ENCODE measurements at places on chromosomes 4 and X. TPM values are rescaled to one million over a fixed set of nuclear protein-coding genes. Genes with fewer than 3 reads are reported as not detected.

Gene ATOH1
- not detected for total RNA-seq

DNA sequence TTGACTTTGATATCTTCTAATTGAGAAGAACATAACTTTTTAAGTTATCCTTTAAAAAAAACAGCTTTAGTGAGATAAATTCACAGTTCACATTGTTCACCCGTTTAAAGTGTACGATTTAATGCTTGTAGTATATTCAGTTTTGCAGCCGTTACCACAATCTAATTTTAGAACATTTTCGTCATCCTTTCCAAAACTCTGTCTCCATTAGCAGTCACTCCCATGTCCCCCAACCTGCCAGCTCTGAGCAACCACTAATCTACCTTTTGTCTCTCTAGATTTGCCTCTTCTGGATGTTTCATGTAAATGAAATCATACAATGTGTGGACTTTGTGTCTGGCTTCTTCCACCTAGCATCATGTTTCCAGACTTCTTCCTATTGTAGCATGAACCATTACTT, 38.6 kb downstream of the CLCN4 start:
- DNase-seq: no peak

Gene BST1
- total RNA-seq: 23.8 TPM

DNA sequence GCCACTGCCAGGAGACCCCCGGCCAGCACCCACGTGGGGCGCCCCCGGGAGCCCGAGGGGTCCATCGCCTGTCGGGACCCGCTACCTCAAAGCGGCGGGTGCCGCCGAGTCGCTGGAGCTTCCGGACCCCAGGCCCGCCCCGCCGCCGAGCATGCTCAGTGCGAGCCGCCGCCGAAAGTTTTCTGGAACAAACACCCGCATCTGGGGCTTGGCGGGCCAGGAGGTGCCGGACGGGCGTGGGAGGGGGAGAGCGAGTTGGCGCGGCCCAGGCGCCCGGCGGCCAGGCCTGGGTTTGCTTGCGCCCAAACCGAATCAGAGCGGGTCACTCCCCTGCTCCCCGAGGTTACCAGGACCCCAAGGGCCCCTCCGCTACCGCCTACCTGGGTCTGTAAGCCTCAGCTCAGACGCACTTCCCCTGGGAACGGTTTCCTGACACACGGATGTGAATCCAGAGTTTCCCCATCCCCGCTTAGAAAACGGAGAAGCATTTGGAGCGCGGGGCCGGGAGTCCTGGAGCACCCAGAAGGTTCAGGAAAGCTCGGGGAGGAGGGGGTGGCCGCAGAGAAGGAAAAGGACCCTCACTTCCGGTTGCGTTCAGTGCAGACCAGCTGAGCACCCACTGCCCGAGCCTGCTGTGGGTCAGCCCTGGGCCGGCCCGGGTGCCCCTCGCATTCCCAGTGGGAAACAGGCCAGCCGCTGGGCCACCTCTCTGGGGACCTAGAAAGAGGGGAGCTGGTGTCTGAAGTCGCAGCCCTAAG, at the start of gene EVC2:
TSS of gene EVC2 (minus strand) at position 111 of the 758 bp plus-strand sequence. CDS start at position 65, 46 bp downstream.
- no peak for DNase-seq

Gene SMC1A
- 26.9 TPM for total RNA-seq

Gene RPA4
- total RNA-seq: 0.73 TPM

- DNase-seq: no peak
These were observed 949.8 kb downstream of the NLGN4X start for GRCh38 chrX:5278908-5279307.

DNA sequence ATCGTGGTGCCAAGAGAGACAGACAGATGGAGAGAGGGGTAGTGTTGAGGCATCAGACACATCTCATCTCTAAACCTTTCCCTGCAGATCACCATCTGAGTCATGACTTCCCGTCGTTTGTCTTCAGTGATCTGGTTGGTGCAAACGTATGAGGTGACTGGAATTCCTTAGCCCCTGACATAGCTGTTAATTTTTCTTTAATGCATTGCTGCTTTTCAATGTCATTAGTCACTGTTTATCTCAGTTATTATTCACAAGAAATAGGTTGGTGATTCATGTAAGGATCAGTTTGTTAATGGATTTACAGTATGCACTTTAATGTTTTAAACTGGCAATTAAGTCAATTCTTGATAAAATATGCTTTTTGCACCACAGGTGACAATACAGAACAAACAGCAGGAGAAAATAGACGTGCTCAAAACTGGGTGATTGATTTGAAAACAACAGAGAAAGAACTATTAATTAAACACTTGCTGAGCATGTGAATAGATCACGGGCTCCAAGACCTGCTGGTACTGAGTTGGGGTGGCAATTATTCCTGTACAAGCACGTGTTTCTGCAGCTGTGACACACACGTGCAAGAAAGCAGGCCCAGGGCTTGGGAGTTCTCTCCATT, 1.3 kb upstream of the TMEM154 start:
- peak; percentile 29 for DNase-seq

- DNase-seq: no peak
These were observed 323.8 kb downstream of the DCTD start for GRCh38 chr4:182593402-182593801.

DNA sequence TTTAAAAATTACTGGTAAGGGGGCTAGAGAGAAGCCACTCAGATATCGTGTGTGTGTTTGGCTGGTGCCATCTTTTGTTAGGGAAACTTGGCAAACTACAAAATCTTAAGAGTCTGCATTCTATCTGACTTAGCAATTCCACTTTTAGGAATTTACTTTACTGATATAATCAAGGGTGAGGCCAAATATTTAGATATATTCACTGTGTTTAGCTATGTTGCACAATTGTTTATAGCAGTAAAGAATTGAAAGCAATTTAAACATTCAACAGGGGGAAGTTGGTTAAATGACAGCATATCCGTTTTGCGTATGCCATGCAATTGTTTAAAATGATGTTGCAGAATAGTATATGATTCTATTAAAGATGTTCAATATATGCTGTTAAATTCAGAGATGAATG, 6.4 kb upstream of the HERC3 start:
- no peak for DNase-seq

Gene LIN54
- total RNA-seq: 20.0 TPM

- no peak for DNase-seq
These were observed 123.5 kb downstream of the DCHS2 start for GRCh38 chr4:154368060-154368459.

Gene STIM2
- total RNA-seq: 15.5 TPM

Gene TEX13C
- total RNA-seq: not detected

GRCh38 chr4:57205580-57205979, 95.4 kb upstream of the IGFBP7 start:
- no peak for DNase-seq

- DNase-seq: no peak
These were observed 33.0 kb downstream of the ADH6 start for GRCh38 chr4:99186029-99186428.

DNA sequence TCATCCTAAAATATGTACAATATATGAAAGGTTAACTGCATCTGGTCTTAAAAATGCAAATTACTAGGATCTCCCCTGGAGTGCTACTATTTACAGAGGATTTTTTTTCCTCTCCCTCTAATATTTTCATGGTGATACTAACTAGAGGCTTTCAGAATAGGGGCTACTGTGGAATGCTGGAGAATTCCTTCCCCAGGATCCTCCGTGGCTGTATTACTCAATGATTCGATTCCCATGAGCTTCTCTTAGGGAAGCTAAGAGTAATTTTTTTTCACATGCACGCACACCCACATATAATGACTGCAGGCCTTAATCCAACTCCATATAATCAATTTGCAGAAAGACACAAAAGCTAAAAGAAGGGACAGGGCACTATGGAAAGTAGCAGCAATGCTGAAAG, 184.7 kb downstream of the ARHGAP6 start:
- DNase-seq: no peak

DNA sequence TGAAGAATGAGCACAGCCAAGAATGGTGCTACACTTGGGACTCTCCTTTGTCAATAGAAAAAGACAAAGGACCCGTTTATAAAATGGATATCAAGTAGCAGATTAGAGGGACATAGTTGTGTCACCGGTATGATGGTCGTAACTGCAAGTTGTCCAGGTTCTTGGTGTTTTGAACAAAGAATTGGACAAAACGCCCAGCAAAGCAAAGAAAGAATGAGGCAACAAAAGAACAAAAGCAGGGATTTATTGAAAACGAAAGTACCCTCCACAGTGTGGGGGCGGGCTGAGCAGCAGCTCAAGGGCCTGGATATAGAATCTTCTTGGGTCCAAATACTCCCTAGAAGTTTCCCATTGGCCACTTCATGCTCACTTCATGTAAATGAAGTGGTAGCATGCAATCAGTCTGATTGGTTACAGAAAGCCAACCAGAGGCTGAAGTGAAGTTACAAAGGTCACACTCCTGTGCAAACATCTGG, 54.7 kb downstream of the SHROOM3 start:
- DNase-seq: no peak

Gene KCNIP4
- total RNA-seq: not detected

Gene TEC
- 0.81 TPM for total RNA-seq

DNA sequence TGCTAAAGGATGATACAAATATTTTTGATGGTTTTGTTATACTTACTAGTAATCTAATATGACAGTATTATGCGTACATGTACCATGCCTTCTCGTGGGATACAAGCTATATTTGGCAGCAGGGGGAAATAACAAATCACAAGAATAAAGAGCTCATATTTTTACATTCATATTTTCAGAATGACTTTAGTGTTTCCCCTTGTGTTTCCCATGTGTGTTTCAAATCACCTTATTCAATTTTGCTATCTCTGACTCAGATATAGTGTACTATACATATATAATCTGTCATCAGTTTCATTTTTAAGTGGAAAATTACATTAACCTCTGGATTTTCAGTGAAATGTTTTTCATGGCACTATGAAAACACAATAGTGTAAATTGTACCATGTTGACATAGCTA, 146.8 kb downstream of the RPA4 start:
- DNase-seq: no peak

DNA sequence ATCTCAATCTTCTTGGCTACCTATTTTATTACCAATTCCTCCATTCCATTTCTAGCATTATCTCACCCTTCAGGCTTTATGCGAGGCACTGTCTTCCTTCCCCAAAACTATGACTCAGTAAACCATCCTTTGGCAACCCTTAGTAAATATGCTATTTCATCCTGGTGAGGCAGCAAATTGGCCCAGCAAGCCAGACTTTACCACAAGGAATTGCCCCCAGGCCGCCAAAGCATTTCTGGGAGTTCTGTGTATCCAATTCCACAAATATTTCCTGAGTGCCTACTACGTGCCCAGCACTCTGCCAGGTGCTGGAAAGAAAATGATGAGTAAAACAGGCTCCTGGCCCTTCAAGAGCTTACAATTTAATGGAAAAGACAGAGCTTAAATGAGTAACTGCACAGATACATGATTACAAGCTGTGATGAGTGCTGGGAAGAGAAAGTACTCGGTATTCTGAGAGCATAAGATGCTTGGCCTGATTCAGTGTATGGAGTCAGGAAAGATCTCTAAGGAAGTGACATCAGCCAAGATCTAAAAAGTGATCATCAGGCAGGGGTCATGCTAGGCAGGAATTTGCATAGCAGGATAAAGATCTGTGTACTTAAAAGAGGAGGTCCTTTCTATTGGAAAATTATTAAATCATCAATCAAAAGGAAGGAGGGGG, 193.8 kb downstream of the ADAMTS3 start:
- DNase-seq: no peak

DNA sequence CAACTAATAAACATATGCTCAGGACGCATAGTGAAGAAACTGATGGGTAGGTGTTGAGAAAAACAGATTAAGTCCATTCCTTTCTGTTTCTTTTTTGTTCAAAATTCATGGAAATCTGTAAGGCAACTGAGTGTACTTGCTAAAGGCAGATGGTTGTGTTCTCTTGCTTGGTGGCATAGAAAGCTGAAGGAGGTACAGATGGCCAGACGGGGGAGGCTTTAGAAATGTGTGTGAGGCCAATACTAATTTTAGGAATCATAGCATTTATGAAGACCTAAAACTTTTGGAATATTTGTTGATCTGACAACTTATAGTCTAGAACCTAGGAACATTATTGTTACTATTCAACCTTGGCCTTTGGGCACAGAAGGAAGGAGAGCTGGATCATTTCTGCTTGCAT, 56.8 kb upstream of the EMCN start:
- DNase-seq: no peak

GRCh38 chr4:74197080-74197479, 39.2 kb downstream of the MTHFD2L start:
- DNase-seq: no peak

DNA sequence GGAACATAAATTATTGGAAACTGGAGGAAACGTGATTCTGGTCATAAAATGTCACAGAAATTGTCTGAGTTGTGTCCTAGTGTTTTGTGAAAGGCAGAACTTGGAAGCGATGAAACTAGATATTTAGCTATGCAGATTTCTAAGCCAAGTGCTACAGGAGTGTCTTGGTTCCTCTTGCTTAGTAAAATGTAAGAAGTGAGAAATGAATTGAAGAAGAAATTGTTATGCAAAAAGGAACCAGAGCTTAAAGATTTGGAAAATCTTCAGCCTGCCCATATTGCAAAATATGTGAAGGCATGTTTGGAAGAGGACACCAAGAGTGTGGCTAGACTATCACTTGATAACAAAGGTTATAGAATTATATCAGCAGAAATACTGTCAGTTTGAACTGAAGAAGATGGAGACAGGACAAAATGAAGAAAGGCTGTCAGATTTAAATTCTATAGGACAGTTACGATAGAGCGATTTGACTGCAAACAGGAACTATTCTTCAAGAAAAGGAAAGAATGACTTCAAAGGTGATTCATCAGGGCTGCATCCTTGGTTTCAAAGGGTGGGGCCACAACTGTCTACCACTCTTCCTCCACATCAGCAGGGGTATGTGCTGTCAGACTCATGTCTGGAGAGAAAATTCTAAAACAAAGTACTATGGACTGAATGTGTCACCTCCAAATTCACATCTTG, 9.4 kb upstream of the CDS1 start:
- DNase-seq: no peak

DNA sequence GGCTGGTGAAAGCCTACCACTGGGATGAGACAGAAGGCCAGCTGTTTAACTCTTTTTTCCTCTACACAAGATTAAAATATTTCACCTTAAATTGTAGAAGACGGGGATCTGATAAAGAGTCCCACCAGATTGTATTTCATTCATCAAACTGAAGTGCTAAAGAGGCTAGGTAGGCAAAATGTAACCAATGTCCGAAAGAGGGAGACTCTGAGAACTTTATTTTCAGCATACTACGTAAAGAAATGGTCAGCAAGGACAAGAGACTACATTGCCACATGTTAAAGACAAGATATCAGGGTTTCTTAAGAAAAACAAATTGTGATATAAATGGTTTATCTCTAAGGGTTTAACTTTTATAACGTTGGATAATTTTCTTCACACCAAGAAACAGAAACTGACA, 71.6 kb upstream of the INPP4B start:
- DNase-seq: no peak

DNA sequence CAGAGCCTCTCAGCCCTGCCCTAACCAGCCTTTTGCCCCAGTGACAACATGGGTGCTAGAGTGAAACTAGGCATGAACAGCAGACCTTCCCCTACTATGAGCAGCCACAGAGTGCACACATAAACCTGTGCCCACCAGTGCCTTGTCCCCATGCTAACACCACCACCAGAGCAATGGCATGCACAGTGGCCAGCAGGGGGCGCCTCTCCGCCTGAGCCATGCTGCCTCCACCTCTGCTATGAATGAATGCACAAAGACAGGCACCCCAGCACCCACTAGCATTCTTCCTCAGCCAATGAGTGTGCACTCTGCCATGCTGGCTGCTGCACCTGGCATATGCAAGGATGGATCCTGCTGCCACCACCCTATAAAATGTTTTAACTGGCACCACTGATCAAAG, 286.9 kb upstream of the FGF16 start:
- DNase-seq: no peak

- no peak for DNase-seq
These were observed 6.9 kb downstream of the SLC10A7 start for GRCh38 chr4:146514651-146515357.

Gene MAGEB1
- not detected for total RNA-seq

Gene SPATA18
- 14.1 TPM for total RNA-seq
